ENCODE measurements at places on chromosomes 7 and 10.

DNA sequence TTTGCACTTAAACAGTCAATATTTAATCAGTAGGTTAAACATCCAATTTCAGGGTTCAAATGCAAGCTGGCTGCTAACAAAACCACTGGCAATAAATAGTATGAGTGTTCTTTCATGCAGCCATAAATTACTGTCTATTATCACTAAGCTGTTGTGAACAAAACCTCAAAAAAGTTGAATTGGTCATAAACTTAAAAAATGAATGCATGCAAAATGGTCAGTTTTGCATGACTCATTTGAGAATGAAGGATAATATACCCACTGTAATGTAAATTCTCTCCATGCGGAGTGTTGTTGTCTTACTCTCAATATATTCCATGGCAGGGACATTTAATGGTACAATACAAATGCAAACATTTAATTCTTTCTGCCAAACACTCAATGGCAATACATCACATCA, 226.4 kb downstream of the MAGI2 start:
- no peak for DNase-seq

DNA sequence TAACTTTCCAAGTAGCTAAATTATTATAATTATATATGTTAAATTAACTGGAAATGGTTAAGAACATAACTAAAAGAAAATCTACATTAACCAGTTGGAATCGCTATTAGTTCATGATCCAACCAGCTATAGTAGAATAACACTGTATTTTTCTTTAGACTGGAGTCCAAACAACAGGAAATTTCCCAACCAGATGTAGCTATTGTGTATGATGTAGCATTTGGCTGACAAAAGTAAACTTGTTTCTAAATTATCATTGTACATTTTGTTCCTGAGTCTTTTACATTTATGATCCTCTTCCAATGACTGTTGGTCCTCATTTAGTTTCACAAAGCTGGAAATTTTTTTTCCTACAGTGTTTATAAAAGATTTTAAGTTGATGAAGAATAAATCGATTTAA, 62.1 kb downstream of the PAPSS2 start:
- DNase-seq: no peak

DNA sequence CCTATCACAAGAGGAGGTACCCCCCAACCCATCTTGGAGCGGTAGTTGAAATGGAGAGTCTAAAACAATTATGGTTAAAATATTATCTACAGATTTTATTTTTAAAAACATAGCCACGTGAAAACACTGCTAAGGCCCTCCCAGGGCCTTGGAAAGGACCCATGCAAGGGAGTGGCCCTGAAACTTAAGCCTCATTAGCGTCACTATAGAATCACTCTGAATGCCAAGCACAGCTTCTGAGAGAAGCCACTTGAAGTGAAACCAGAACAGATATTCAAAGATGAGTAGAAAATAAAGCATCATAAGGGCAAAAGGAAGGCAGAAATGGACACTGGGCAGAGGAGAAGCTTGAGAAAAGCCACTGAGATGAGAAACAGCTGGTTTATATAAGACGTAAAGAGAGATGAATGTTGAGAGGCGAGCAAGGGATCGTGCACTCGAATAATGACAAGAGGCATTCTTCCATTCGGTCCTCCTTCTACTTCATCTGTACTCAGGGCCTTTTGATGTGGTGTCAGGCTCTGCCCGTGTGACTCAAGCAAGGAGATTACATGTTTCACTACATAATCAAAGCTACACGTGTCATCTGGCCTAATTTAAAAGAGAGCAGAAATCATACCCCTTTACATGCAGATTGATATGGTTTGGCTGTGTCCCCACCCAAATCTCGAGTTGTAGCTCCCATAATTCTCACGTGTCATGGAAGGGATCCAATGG, 33.4 kb upstream of the SLC39A12 start:
- DNase-seq: no peak

DNA sequence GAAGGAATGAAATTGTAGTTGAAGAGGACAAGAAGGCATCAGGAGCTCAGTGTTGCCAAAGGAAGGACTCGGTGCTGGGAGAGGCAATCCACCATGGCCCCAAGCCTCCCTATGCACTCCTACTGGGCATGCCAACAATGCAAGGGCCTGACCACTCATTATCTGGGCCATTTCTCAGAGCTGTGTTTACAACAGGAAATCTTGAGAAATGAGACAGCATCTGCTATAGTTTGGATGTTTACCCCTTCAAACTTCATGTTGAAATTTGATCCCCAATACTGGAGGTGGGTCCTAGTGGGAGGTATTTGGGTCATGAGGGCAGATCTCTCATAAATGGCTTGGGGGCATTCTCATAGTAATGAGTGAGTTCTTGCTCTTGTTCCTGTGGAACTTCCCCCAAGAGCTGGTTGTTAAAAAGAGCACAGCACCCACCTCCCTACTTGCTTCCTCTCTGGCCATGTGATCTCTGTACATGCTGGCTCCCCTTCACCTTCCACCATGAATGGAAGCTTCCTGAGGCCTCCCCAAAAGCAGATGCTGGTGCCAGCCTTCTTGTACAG, 50.8 kb upstream of the AOAH start:
- DNase-seq: peak; percentile 73

DNA sequence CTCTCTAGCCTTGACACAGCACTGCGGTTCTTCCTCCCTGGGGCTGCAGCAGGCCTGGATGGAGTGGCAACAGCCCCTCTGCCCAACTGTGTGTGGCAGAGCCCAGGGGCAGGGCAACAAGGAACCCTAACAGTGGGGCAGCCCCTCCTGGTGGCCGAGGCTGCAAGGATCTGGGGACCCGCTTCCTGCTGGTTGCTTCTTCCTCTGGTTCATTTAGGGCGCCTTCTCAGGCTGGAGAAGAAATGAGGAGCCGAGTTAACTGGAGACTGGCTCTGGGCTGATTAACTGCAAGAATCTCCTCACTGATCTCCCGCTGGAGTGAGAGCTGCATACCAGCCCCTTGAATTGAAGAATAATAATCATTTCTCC, 80.1 kb upstream of the EMX2 start:
- no peak for DNase-seq

GRCh38 chr10:131646551-131647525, 254.0 kb upstream of the PPP2R2D start:
- DNase-seq: no peak

DNA sequence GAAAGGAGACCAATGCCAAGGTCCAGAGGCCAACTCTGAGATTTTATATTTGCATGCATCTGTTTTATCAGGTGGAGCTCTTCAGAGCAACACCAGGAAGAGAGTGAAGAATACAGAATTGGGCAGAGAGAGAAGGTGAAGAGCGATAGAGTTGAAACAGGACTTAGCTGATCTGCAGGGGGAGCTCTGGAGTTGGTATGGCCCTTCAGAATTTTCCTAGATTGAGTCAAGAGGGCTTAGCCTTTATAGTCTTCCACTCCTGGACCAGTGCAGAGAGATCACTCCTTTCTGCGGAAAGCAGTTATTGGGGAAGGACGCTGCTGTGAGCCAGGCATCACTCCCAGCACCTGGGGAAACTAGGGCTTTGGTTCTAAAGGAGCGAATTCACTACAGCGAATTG, 105.0 kb upstream of the DGKB start:
- DNase-seq: no peak

DNA sequence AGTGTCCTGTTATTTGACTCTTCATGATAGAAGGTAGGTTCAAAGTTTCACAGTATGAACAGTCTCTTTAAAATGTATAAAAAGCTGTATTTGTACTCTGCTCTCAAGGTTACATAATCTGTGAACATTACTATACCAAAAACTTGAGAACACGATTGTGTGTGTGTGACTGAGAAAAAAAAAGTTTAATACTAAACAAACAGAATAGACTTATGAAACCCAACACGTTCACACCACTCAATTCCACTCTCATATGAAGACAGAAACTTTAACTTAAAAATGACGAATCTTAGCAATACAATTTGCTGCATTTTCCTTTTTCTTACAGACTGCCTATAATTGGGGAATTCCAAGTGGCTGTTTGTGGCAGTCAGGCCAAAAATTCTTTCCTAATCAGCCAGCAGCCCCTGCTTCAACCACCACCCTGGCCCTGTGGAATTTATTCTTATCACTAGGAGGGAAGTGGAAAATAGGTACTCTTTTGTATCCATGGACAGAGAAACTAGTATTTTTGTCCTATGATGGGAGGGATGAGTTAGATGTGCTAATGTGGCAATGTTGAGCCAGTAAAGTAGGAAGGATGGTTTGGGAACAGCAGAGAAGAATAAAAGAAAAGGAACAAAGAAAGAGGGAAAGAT, 42.8 kb downstream of the MINDY3 start:
- DNase-seq: peak; percentile 1

- DNase-seq: no peak
Observed at GRCh38 chr10:7484456-7485243, 73.8 kb upstream of the SFMBT2 start.

DNA sequence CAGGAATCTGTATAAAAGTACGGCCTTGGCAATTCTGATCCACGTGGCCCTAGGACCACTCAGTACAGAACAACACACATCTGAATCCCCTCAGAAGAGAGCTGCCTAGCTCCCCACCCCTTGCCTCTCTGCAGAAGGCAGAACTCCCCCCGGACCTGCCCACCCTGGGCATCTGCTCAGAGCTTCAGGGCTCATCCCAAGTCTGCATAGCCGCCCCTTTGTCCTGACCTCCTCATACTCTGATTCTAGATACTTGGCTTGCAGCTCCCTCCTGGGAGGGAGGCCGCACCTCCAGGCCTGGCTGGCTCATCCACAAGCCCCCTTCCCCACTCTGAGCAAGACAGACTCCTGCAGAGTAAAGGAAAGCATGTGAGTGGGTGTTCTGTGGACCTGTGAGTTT, 49.6 kb downstream of the GRID1 start:
- DNase-seq: no peak

DNA sequence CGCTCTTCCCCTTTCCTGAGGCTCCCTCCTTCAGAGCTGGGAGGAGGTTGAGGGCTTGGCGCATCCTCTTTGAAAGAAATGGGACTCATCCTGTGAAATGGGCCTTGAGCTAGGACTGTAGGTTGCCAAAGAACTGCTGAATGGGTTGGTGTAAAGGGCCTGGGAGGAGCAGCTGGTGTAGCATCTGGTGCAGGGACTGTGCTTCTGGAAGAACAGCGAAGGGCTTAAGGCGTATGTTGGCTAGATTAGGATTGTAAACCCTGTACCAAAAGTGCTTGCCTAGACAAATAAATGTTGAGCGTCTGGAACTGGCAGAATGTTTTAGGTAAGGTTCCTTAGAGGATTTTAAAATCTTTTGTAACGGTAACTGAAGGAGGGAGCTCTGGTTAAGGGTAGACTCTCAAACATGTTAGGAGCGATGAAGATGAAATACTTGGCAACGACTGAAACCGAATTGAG, 563 bp downstream of the STAM start:
- no peak for DNase-seq

GRCh38 chr10:102451105-102451969, at the start of gene C10orf95:
TSS of gene C10orf95 (minus strand) at chr10:102451543. CDS start at chr10:102451093, 450 bp downstream.
- DNase-seq: no peak

- no peak for DNase-seq
Observed at GRCh38 chr10:109982812-109983211, 25.0 kb upstream of the ADD3 start.

DNA sequence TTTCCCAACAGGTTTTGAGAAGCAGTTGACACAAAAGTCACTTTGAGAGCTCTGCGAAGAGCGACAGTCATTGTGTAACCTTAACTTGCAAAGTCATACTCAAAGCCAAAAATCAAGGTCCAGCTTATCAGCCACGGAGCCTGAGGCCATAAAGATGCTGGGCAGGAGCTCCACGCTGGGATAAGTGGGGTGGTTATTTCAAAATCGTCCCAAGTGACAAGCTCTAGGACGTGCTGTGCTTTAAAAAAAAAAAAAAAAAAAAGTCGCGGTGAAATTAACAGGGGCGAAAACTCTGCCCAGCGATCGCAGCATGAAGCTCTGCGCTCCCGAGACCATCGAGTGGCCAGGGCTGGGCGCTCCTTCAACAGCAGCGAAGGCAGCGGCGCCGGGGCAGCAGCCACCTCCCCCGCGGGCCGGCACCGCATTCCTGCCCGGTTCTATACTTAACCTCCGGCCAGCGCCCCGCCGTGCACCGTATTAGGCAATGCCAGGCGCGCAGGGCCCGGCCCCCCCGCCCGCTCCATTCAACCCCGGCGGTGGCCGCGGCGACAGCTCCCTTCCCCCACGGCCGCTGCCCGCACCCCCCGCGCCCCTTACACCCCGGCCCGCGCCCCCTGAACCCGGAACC, 657 bp downstream of the HACD1 start:
- DNase-seq: peak; percentile 40

GRCh38 chr7:73851410-73852338, 9.3 kb upstream of the TMEM270 start:
- peak; percentile 83 for DNase-seq

- no peak for DNase-seq
Observed at GRCh38 chr7:98285157-98286092, 3.9 kb downstream of the BRI3 start.

GRCh38 chr7:6480323-6480660, 32.5 kb upstream of the DAGLB start:
- DNase-seq: no peak

DNA sequence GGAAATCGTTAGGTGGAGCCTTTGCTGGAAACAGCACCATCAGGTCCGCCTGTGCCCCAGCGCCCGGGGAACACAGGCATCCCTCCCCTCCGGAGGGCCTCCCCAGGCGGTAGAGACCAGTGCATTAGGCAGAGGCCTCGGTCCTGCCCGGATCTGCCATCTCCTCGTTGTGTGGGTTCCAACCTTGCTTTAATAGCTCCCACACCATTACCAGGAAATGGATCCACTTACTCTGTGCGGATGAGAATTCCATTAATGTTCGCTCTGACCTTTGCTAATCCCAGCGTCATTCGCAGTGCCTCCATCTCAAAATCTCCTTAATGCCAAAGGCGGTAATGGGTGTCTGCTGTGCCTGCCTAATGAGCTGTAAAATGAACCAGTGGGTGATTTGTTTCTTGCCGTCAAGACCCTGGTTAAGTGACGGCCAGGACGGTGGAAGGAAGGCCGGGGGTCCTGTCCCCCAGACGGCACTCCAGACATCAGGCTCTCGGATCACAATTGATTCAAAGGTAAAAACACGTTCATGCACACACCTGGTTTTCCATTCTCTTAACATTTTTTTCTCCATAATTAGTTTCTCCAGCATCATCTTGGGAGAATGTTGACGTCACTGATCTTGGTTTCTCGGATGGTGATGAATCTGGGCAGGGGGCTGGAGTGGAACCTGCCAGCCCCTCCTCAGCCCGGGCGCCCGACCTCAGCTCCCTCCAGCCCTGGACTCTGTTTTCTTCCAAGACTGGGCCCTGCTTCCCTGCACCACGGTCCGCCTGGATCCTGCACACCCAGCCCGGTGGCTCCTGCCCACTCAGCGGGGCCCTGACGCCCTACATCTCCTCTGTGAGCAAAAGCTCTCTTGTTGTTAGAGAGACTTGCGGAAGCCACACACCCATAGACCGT, 22.8 kb upstream of the FAM20C start:
- DNase-seq: peak; percentile 11

Data from suppressor macrophage treated with lipopolysaccharide for 1 hour (primary cell).